ENCODE measurements at places on chromosomes 1 and 21. TPM values are rescaled to one million over a fixed set of nuclear protein-coding genes. Genes with fewer than 3 reads are reported as not detected.

SAMD11 gene
- 19.5 TPM for total RNA-seq

DNA sequence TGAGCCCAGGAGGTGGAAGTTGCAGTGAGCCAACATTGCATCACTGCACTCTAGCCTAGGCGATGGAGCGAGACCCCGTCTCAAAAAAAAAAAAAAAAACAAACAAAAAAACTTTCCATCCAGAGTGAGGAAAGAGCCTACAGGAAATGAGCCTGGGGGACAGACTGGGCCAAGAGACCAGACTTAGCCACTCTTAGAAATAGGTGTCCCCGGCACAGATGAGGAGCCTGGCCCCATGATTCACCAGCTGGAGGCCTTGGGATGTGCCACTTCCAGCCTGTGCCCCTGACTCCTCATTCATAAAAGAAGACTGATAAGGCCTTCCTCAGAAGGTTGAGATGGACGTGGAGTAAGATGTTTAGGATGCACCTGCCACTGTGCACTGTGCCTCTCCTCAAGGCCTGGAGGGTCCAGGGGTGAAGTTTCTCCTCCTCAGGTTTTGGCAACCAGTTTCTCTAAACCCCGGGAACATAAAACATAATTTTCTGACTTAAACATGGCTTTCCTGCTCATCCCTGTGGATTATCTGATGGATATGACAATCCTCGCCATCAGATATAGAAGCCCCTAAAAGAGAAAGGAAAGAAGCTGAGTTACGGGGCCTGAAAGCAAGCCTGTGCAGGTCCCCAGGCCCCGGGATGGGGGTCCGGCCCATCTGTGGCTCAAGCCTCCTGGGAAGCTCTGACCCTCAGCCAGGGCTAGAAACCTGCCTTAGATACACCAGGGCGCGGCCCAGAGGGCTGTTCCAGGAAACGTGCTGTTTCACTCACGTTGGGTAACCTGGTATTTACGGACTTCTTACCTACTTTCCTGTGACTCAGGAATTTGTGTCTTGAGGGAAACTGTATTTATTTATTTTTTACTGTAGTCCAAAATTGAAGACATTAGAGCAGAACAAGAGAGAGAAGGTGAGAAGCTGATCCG lies 26.0 kb downstream of the MX1 start:
- H3K36me3 ChIP-seq = no peaks in the 10 kb centered on the region
- no peak for DNase-seq
- H3K4me3 ChIP-seq = no peak overlapping the region
- H3K4me1 ChIP-seq = no peaks in the 10 kb centered on the region
- H3K27ac ChIP-seq = no peak overlapping the region

DNA sequence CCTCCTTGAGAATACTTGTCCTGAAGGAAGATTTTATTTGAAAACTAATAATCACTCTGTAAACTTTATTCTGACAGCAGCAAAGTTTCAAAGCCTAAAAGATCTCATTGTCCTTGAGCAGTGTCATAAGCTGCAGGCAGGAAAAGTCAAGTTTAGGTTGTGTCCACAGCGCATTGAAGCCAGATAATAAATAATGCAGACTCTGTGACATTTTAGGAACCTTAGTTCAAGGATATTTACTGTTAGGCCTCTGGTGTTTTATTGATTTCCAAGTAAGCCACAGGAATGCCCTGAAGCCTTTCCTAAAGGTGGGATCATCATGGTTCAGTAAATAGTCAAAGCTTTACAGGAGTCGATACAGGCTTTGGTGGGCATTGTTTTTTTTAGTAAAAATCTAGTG lies 356.4 kb upstream of the SGIP1 start:
- H3K4me3 ChIP-seq = no peak overlapping the region
- H3K27ac ChIP-seq = no peak overlapping the region
- peaks cover 8% of the 10 kb centered on the region for H3K27me3 ChIP-seq
- peaks cover 3% of the 10 kb centered on the region for H3K4me1 ChIP-seq
- H3K36me3 ChIP-seq = no peaks in the 10 kb centered on the region
- no peak for DNase-seq

- H3K27ac ChIP-seq = no peak overlapping the region
- no peak overlapping the region for H3K4me3 ChIP-seq
- H3K27me3 ChIP-seq = no peaks in the 10 kb centered on the region
- no peaks in the 10 kb centered on the region for H3K4me1 ChIP-seq
These were observed 1.4 kb downstream of the PRAMEF18 start for GRCh38 chr1:13224480-13225060.

SELENBP1 gene
- total RNA-seq = 8.1 TPM

GRCh38 chr1:39395357-39395831 lies 96.0 kb upstream of the BMP8A start:
- no peaks in the 10 kb centered on the region for H3K27me3 ChIP-seq
- no peaks in the 10 kb centered on the region for H3K36me3 ChIP-seq
- H3K4me3 ChIP-seq = no peak overlapping the region
- no peak for DNase-seq

Data from osteocyte (in vitro differentiated cells).